ENCODE measurements at places on chromosomes 5 and 9. TPM values are rescaled to one million over a fixed set of nuclear protein-coding genes. Genes with fewer than 3 reads are reported as not detected.

FABP6 gene
- not detected for total RNA-seq

INSL4 gene
- total RNA-seq: not detected

RNF208 gene
- 6.3 TPM for total RNA-seq

TXNDC8 gene
- not detected for total RNA-seq

DNA sequence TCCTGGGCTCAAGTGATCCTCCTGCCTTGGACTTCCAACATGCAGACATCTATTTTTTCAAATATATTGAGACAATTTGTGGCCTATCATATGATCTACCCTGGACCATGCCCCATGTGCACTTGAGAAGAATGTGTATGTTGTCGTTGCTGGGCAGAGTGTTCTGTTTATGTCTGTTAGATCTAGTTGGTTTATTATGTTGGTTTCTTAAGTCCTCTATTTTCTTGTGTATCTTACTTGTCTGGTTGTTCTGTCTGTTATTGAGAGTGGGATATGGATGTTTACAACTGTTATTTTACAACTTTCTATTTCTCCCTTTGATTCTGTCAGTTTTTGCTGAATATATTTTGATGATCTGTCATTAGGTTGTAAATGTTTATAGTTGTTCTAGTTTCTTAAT, 10.2 kb upstream of the TMEM171 start:
- H3K4me3 ChIP-seq: no peak overlapping the region
- no peak overlapping the region for H3K27ac ChIP-seq
- DNase-seq: no peak
- no peaks in the 10 kb centered on the region for H3K36me3 ChIP-seq
- no peaks in the 10 kb centered on the region for H3K27me3 ChIP-seq

GRCh38 chr9:131826966-131827525, 87.2 kb upstream of the RAPGEF1 start:
- peaks cover 1% of the 10 kb centered on the region for H3K27me3 ChIP-seq
- no peak for DNase-seq
- no peaks in the 10 kb centered on the region for H3K36me3 ChIP-seq
- no peaks in the 10 kb centered on the region for H3K4me1 ChIP-seq
- no peak overlapping the region for H3K4me3 ChIP-seq

DNA sequence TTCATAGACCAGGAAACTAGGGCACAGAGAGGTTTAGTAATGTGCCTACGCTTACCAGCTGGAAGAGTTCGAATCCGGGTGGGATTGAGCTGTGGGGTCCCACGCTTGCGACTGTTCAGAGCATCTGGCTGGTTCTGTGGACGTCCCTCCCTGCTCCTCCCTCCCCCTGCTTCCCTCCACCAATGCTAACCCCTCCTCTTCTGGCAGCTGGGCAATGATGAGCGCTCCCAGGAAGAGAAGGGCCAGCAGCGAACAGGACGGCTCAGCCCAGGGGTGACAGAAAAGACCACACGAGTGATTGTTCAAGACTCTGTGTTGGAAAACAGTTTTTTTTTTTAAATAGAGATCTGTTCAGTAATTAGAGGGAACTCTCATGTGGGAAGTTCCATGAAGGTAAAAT, 6.9 kb downstream of the FAM163B start:
- no peak overlapping the region for H3K4me3 ChIP-seq
- H3K36me3 ChIP-seq: no peaks in the 10 kb centered on the region
- DNase-seq: no peak
- no peak overlapping the region for H3K27ac ChIP-seq
